ENCODE measurements at places on chromosomes 7 and 10.

DNA sequence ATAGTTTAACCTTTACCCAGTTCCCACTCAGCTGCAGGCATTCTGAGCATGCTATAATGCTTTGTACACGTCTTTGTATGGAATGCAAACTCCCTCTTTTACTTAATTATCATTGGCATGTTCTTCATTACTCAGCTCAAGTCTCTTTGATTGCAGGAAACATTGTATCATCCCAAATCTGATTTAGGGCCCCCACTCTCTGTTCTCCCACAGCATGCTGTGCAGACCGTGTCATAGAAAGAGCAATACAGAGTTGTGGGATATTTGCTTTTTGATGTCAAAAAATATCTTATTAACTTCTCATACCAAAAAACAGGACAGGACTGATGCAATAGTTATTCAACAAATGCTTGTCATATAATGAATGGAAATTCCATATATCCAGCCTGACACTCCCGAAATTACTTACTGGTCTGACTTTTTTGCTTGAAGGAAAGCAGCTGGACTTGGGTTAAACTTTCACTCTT, 1081.5 kb upstream of the C7orf33 start:
- DNase-seq: no peak

DNA sequence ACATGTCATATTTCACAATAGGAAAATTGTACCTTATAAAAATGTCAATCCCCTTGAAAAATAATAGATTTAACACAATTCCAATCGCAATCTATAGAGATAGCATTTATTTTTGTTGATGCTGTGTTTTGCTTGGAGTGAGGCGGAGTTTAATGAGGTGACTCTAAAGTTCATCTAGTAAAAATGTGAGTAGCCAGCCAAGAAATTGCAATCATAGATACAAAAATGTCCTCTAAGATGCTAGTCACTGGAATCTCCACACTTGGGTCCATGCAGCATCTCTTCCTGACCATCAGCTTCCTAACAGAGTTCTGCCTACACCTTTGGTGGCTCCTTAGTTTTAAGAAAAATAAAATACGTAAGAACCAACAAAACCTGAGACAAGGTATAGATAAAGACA, 44.9 kb downstream of the GLI3 start:
- DNase-seq: no peak

DNA sequence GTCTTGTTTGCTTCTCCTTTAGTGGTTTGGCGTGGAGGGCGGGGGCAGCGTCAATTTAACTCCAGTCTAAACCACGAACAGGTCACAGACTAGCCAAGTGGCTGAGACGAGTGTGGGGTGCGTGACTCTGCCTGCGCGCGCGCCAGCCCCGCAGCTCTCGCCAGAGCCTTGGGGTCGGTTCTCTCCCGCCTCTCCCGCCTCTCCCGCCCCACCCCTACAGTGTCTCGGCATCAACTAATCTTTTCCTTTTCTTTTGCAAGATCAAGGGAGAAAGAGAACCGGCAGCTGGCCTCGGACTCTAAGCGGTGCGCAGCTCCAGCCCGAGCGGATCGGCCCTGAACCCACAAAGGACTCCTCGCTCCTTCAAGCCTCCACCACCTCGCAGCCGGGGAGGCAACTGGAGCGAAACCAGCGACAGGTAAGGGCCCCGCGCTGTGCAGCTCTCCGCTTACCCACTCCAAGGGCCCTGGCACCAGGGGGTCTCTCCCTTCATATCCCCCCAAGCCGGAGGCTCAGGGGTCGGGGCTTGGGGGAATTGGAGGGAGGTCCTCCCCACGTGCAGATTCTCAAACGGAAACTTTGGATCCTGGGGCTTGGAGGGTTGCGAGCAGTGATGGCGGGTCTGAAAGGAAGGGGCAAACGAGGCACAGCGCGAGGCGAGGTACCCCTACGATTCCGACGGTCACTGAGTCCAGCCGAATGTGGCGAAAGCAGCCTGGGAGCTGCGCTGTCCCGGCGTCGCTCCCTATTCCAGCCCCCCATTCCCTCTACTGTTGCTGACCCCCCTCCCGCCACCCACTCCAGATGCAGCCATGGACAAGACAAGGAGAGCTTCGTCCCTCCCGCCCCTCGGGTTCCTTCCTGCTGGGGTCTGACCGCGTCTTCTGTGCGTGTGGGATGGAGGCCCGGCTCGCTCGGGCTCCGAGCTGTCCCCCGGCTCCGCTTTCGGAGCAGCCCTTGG, 829 bp downstream of the CHRM2 start:
- peak; percentile 19 for DNase-seq

DNA sequence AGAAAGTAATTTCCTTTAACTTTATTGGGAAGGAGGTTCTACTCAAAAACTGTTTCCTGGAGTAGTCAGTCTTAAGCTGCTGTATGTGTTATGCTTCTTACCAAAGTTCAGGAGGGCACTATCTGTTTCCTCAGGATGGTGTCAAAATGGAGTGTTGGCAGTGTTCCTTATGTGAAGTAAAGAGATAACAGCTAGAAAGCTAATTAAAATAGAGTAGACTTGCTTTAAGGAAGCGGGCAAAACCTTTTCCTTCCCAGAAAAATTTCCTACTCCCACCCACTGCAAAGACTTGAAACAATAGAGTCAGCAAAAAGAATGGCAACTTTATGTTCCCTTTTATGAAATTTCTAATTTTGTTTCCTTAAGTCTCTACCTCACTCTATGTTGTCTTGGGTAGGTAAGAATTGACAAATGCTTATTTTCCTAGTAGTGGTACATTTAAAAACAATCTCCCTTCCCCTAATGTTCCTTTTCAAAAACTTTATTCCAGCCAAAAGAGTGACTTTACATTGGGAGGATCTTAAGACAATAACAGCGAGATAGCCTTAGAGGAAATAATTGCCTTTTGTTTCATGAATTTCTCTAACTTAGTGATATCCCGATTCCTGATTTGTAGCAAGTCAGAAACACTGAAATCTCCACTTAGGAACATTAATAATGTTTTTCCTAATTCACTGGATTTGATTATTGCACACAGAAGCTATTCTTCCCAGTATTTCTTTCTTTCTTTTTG, 26.5 kb upstream of the ENTPD1 start:
- no peak for DNase-seq

DNA sequence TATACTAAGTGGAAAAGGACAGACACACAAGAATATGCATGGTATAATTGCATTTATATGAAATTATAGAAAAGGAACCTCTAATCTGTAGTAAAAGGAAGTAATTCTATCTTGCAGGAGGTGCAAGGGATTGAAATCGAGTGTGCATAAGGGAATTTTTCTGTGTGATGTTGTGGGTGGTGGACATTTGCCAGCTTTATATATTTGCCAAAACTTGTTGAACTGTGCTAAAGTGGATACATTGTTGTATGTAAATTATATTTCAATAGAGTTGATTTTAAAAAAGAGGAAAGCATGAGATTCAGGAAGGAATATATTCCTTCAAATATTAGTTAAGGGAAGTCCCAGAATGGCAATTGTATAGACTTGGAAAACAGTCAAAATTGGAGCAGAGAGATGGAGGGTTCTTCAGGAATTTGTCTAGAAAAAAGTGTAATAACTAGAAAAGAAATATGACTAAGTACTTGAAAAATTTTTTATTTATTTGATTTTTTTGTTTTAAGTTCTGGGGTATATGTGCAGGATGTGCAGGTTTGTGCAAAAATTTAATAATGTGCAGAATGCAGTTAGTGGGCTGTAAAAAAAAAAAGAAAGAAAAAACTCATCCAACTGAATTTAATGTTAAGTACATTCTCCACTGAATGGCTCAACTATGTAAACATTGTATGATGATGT, 96.1 kb downstream of the ARL4A start:
- no peak for DNase-seq

GRCh38 chr7:111363099-111363498, 199.2 kb downstream of the IMMP2L start:
- no peak for DNase-seq

DNA sequence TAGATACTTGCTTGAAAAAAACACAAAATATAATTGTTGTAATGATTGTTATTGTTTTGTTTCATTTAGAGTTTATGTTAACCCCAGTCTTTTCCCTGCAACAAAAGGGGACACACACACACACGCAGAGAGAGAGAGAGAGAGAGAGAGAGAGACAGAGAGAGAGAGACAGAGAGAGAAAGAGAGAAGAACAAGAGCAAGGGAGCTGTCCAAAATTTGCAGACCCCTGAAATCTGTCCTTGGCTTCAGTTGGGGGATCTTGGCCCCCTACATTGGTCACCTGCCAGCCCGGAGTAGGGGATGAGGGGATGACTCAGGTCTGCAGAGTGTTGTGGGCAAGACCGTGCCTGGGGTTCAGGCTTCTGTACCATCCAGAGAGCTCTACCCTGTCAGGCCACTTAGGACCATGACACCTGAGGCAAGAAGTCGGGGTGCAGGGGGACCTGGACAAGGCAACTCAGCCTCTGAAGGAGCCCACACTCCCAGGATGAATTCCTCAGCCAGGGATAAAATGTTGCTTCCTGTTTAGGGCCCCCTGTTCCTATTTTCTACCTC, 73.1 kb downstream of the RAMP3 start:
- DNase-seq: no peak

DNA sequence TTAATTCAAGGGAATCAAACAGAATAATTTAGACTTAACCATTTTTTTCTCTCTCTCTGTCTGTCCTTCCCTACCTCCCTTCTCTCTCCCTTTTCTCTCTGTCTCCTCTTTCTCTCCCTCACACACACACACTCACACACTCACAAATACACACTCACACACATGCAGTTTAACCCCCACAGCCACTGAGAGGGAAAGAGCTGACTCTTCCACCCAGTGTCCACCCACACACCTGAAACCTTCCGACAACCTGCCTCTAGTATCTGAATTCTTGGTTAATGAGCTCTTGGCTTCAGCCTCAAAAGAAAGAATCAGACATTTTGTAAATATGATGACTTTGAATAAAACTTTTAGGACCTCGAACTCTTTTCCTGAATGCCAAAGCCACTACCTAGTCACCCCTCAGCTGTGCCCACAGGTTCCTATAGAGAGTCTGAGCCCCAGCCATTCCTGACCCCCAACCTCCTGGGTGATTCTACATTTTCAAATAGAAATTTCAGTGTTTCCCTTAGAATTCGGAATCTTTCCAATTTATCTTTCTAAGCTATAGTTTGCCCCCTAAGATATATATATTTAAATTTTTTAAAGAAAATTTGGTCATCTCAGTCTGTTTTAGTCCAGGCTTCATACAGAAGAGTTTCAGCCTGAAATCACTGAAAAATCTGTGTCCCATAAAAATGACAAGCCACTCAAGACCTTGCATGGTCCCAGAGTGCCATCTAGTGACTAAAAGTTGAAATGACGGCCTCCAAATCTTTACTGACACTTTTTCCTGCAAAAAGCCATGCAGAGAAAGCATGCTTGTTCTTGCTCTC, 202.8 kb downstream of the IPMK start:
- DNase-seq: peak; percentile 55

GRCh38 chr10:99630991-99631390, 10.8 kb upstream of the SLC25A28 start:
- no peak for DNase-seq

DNA sequence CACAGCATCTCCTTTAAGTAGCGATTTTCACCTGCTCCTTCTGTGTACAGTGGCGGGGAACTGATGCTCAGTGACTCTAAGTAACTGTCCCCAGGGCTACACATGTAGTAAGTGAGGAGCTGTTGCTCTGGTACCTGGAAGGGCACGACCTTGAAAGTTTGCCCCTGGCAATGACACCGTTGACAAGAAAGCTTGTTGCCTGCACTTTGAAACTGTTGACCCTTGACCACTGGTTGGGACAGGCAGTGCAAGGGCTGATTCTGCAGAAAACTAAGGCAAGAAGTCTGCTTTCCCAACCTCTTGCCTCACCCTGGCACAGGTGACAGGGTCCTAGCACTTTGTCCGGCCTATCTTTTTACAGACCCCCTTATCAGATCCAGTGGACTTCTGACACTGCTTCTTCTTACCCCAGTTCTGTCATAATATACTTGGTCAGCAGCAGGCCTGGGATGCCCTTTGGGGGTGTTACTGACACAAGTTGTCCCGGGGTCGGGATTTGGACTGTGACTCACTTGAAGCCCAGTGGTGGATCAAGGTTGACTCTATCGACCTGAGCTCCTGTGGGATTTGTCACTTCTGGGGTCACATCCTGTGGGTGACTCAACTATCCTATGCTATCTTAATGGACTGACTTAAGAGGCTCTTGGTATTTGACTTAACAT, 5.8 kb downstream of the ACSL5 start:
- no peak for DNase-seq

DNA sequence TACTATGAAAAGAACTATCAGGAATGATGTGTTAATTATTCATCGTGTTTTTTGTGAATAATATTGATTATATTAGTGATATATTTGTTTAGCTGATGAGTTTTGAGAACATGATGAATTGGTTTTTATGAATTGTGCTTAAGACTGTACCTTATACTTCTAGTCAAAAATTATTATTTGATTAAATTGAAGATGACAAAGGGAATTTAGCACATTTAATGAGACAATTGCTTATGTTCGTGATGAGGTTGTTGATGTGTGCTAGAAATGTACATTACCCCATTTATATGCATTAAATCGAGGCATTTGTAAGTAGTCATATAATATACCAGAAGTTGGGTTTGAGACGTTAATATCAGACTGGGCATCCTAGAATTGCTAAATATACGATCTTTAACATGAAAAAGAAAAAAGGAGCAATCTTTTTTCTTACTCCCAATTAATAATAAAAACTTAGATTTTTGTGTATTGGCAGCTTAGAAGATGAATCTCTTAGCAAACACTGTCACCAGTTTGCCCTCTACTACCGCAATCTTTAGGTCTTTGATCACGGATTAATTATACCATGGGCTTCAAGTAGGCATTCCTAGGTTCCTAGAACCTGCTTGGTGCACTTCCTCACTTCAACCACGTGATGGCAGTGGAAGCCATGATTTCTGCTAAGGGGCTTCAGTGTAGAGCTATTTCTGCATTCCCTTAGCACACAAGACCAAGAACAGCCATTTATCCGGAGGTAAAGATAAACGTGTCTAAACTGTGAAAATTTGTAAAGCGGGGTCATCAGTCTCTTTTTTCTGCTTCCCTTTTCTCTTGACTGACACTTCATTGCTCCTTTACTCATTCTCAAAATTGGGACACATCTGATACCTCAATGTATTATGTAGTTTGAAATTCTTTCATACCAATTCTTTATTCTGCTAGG, 1.6 kb downstream of the KLHDC10 start:
- peak; percentile 92 for DNase-seq

GRCh38 chr10:126904818-126905701, at the start of gene DOCK1:
Gene DOCK1 (plus strand): TSS chr10:126905428. CDS start chr10:126905518, 90 bp downstream.
- DNase-seq: peak; percentile 61

- no peak for DNase-seq
These were observed 18.2 kb downstream of the CCDC6 start for GRCh38 chr10:59887972-59888640.

GRCh38 chr10:4219901-4220300, 434.9 kb upstream of the KLF6 start:
- DNase-seq: peak; percentile 92

DNA sequence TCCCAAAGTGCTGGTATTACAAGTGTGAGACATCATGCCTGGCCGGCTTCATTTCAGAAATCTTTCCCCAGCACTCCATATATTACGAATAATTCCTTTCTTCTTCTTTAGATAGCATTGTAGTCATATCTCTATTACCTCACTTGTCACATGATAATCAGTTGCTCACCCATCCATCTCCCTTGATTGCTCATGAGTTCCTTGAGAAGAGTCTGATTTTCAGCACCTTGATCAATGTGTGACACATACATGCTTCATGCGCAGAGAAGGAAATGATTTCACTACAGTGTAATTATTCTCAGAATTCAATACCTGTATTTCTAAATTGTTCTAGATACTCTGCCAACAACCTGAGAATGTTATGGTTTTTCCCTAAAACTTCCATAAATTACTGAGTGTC, 26.7 kb upstream of the GGCT start:
- no peak for DNase-seq

GRCh38 chr10:82908751-82909150, 1033.8 kb downstream of the NRG3 start:
- no peak for DNase-seq

- peak; percentile 30 for DNase-seq
These were observed 88.5 kb downstream of the AVL9 start for GRCh38 chr7:32583791-32584190.
